ENCODE measurements at places on chromosomes 3 and 15.

GRCh38 chr3:117346901-117347300, 637.3 kb downstream of the TUSC7 start:
- DNase-seq, result no peak

GRCh38 chr3:130425484-130425883, 80.0 kb downstream of the COL6A5 start:
- no peak for DNase-seq

- no peak for DNase-seq
Observed at GRCh38 chr15:75123395-75123794, 78.3 kb upstream of the C15orf39 start.

- no peak for DNase-seq
Observed at GRCh38 chr3:128430301-128430700, 36.4 kb downstream of the DNAJB8 start.

DNA sequence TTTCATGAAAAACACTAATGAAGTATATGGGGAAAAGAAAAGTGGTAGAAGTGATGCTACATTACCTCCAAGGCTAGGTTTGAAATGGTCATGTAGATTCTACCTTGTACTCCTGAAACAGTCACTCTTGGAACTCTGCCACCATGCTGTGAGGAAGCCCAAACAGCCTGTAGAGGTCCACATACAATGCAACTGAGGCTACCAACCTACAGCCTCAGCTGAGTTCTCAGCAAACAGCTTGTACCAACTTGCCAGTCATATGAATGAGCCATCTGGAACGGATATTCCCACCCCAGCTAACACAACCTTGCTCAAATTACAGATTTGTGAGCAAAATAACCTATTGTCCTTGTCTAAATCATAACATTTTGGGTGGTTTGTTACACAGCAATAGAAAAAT, 193.5 kb downstream of the ULK4 start:
- no peak for DNase-seq

DNA sequence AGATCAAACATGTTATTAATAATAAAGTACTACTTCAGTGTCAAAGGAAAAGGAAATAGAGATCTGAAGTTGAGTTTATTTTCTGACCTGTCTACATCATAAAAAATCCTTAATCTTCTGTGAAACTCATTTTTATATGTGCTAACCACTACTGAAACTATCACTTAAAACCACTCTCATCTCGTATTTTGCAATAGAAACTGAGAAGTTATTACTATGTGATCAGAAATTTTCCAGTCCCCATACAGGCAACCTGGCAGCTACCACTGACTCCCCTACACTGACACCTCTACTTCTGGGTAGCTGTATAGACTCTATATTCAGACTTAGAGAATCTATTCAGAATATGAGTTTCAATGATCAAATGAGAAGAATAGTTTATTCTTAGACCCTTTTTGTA, 8.3 kb downstream of the HDGFL3 start:
- no peak for DNase-seq

DNA sequence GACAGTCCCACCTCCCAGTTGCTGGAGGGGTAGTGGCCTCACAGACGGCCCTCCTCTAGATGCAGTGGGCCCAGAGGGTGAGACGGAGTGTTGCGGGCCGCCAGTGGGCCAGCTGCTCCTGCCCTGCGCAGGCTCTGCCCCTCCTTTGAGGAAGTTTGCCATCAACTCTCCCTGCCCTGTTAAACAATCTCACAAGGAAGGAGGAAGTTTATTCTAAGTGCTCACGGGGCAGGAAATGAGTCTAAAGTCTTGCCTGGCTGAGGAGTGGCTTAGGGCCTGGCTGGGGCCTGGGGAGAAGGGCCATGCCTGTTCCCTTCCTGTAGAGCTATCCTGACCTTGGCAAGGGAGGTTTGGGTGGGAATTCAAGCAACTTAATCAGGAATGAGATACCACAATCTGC, at the start of gene FAM3D:
Gene FAM3D (minus strand): TSS at position 92 of the 400 bp plus-strand sequence. CDS start 11,211 bp downstream, outside the sequence.
- DNase-seq, result no peak

GRCh38 chr3:64559588-64559987, 128.2 kb downstream of the ADAMTS9 start:
- DNase-seq, result no peak

DNA sequence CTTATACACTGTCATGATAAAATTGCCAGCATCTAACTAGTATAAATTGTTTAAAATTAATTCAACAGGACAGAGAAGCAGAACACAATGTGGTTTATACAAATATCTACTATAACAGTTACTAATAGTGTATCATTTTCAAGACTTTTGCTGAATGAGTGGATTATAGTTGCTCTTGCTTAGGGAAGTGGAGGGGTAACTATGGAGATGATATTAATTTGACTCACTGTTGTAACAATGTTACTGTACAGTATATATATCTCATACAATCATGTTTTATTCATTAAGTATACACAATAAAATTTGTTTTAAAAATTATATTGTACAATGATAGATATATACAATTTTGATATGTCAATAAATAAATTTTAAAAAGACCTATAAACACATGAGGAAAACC, 119.1 kb downstream of the ZPLD1 start:
- DNase-seq, result no peak

DNA sequence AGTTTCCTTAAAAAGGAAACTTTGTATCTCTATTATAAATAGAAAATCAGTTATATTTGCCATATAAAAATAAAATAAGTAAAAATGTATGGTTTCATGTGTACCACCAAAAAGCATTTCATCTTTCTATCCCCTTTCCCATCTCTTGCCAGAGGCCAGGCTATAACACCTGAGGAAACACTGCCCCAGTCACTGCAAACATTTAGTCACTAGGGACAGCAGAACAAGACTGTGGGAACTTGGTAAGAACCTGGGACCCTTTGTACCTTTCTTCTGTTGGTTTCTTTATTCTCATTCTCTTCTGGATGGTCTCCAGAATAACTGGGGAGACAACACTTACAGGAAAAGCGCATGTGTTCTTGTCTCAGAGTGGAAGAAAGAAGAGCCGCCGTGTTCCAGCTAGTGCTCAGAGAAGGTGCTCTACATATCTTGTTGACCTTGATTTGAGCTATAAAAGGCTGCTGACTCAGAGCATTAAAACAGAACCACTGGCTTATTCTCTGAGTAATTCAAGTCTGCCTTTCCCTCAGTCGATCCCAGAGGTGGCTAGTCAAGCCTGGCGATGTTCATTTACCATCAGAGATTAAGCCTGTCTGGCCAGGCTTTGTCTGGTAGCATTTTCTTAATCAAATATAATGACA, 361.6 kb downstream of the RBMS3 start:
- no peak for DNase-seq

- DNase-seq, result no peak
Observed at GRCh38 chr3:114314282-114314681, 20.5 kb downstream of the TIGIT start.

DNA sequence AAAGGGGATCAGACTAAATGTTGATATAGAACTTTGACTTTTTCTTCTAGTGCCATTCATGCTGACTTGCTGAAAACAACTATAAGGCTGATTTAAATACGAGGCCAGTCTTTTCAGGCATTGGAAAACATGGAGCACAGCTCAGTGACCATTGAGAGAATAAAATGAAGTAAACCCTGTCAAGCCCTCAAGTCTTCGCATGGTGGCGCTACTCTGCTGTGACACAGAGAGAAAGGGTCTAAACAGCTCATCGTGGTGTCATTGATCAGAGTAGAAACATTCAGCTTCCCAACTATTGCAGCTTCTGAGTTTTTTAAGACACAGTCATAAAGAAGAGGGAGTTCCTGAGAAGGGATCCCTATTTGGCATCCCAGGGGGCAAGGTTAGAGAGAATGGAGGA, 716.2 kb downstream of the DIPK2A start:
- no peak for DNase-seq

DNA sequence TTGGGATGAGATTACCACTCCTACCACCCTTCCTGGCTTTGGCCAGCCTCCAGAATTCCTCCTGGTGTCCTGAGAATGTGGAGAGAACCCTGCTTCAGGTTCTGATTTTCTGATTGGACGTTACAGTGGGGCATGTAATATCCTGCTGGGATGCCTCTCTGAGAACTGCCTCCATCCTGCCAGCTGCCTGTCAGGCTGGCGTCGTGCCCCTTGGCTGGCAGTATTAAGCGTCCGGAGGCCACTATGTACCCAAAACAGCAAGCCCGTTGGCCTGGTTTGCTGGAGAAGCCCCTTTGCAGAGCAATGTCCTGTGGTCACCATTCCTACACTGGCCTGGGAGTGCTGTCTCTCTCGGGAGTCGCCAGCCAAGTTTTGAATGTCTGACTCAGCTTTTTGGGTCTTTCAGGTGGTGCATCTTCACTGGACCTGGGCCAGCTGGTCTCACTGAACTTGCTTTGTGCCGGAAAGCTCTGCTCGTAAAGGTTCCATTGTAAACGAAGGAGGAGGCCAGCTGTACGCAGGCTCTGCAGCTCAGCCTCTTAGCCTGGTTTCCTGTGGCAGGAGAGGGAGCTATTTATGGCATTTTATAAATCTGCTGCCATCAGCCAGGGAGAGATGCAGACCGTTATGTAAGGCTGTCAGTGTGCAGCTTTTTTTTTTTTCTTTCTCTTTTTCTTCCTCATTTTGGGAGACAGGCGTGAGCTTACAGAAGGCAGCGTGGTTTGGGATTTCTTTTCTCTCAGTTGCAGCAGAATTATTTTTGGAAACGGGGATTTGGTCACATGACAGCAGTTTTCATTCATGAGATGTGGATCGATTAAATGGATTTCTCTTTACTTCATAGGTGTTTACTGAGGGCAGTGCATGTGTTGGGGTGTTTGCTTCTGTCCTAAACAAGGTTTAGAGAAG, 19.0 kb upstream of the TRAK1 start:
- DNase-seq, result no peak

DNA sequence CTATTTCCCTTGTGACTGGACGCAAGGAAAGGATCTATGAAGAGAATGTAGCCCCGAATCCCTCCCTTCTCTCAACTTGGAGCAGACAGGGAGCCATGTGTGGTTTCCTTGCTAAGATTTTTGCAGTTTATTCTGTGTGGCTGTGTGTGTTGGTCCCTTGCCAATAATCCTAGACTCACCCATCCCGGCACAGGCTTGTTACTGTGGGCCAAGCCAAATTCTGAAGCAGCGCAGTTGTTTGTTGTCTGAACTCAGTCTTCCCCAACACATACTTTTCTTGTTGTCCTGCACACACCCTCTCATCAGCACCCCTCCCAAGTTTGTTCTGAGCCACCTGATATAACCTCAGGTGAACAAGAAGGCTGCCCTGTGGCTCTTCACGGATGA, 193.3 kb upstream of the CTDSPL start:
- DNase-seq, result no peak

DNA sequence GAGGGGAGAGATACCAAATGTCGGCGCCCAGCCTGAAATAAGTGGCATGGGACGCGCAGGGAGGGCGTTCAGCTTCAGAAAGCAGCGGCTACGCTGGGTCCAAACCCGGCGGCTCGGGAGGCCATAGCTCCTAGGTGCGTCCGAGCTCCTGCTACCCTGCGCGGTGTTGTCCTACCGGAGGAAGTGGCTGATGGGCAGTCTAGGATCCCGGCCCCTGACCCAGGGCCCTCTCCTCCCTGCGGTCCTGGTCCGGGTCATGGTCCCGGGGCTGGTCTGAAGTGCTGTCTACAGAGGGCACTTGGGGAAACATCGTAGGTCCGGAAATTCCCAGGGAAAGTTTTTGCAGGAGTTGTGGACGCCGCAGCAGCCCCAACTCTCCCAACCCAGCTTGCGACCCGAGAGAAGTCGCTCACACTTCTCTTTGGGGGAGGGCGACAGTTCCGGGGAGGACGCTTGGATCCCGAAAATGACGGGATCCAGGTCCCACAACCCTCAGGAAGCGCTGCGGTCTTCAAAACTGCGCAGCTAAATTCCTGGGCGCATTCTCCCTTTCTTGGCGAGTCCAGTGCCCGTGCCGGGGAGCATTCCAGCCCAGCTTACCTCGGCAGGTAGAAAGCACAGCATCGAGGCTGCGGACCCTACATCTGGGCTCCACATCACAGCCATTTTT, 9.1 kb upstream of the FOXB1 start:
- no peak for DNase-seq

DNA sequence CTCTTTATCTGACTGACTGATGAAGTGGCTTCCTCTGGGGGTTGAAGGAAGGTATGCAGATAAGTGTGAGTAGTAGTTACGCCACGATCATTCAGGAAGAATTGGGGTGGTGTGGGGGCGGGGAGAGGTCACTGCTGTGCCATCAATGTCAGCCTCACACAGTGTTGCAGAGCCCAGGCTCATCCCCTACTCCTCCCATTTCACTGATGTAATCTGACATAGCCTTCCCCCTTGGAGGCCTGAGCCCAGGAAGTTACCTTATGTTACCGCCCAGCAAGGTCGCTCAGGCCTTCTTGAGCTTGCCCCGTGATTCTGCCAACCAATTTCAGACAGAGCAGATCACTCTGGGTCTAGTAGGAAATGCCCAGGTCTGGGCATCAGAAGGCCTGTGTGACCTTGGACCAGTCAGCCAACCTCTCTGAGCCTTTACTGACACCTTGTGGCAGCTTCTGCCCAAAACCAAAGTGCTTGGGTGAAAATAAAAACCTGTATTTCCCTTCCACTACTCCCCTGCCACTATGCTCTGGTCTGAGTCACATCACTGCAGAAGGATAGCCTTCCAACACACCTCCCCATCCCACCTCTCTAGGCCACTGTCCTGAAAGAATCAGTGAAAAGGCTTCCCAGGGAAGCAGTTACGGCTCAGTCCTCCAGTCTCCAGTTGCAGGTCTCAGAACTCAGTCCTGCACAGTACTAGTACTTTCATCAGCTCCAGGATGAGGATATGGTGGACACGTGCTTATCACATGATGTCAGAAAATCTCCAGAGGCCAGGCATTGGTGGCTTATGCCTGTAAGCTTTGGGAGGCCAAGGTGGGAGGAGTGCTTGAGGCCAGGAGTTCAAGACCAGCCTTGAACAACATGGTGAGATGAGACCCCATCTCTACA, 28.1 kb upstream of the INSYN1 start:
- DNase-seq, result no peak

GRCh38 chr15:65752151-65752700, 39.9 kb downstream of the DENND4A start:
- DNase-seq, result no peak

DNA sequence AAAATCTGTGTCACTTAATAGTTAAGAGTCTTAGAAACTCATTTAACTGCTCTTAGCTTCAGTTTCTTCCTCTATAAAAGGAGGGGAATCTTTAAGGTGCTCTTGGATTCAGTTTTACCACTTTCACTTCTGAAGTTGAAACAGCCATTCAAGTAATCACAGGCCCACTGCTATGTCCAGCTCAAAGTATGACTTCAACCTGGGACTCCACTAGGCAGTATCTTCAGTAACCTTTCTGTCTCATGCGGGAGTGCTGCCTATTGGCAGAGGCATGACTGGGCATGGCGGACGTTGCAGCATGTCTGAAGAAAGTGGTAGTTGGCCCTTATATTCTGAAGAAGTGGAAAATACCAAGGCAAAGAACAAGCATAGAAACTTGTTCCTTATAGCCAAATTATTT, 92.3 kb downstream of the DHX30 start:
- DNase-seq, result no peak

- no peak for DNase-seq
Observed at GRCh38 chr3:51676102-51676640, 5.1 kb downstream of the TEX264 start.

- no peak for DNase-seq
Observed at GRCh38 chr15:69590201-69590710, 137.6 kb downstream of the RPLP1 start.

GRCh38 chr15:29962407-29962806, 120.3 kb upstream of the GOLGA8J start:
- no peak for DNase-seq

GRCh38 chr3:21524133-21524532, 226.9 kb downstream of the ZNF385D start:
- no peak for DNase-seq

Data from activated gamma-delta T cell treated with Interleukin-2 at 50 U/mL for 16 hours (primary cell).